ENCODE measurements at places on chromosomes 1 and 21.

DNA sequence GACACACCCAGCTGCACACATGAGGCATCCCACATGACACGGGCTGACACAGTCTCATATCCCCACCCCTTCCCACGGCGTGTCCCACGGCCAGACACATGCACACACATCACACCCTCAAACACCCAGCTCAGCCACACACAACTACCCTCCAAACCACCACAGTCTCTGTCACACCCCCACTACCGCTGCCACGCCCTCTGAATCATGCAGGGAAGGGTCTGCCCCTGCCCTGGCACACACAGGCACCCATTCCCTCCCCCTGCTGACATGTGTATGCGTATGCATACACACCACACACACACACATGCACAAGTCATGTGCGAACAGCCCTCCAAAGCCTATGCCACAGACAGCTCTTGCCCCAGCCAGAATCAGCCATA, 22.6 kb downstream of the PODN start:
- DNase-seq = no peak

- no peak for DNase-seq
These were observed 253.7 kb downstream of the HHAT start for GRCh38 chr1:210582205-210582970.

GRCh38 chr1:208230668-208231529, 13.3 kb downstream of the PLXNA2 start:
- no peak for DNase-seq

DNA sequence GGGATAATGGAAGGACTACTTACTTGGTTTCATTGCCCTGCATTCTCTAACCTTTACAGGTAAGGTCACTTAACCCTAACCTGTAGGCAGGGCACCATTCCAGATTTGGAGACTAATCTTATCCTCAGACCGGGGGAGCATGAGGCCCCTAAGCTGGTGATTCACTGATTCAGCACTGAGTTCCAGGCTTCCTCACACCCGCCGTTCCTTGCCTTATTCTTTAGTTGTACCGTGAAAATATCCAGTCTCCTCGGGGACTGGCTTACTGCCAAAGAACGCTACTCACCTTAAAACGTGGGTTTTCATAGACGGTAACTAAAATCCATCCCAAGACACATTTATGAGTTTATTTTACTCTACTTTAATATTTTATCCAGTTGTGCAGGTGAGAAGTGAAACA, 44.3 kb upstream of the COL24A1 start:
- DNase-seq = no peak

- no peak for DNase-seq
These were observed 1265.3 kb upstream of the ADGRL2 start for GRCh38 chr1:80535466-80535865.

- no peak for DNase-seq
These were observed 32.5 kb downstream of the LRRC3 start for GRCh38 chr21:44487831-44488230.

DNA sequence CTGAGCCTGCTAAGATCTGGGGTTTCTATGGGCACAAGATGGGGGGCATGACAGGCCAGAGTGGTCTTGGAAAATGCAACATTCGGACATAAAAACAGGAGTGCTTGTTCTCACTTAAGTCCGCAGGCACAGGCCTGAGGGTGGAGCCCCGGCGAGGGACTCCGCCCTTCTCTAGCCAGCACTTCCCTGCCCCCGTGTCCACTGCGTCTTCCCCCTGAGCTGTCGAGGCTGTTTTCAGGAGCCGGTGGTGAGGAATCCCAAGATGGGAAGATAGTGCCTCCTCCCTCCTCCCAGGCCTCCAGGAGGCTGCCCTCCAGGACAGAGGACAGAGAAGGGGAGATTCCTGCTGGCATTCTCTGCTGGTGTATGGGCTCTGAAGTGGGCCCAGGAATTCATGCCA, 105.2 kb downstream of the TLR5 start:
- no peak for DNase-seq

- DNase-seq = no peak
These were observed 40.0 kb downstream of the SYNJ1 start for GRCh38 chr21:32687643-32688345.

DNA sequence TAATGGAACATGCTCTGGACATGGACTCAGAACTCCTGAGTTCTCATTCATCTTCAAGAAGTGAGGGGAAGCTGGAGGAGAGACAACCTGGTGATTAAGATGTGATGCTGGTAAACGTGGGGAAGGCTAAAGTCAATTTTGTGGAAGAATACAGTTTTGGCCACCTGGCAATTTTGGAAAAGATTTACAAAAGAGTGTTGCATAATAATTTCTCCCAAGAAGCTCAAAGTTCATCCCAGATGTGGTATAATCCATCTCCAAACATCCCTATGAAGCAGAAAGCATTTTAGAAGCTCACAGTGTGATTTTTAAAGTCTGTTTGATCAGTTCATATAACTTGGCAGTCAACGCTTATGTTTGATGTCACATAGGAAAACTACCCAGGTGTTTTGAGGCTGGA, 208.7 kb downstream of the LMX1A start:
- DNase-seq = no peak

DNA sequence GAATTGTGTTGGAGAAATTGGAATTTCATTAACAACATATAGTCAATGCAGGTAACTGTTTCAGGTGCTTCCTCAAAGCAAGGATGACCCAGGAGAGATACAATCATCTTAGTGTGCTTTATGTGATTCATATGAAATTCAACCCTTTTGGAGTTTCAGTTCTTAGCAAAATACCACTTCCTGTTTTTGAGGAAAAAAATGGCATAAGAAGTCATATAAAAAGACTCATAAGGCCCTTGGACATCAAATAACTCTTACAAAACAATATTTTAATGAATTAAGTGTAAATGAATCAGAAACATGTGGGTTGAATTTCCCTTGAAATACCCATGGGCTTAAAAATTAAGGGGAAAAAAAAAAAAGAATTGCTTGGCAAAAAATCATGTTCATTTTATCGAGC, 926.6 kb downstream of the LTN1 start:
- no peak for DNase-seq

GRCh38 chr1:19010503-19010902, 54.0 kb upstream of the IFFO2 start:
- DNase-seq = no peak

GRCh38 chr1:245156736-245157505, 2.1 kb downstream of the KIF26B start:
- DNase-seq = no peak

- no peak for DNase-seq
These were observed 27.7 kb upstream of the VPS13D start for GRCh38 chr1:12202190-12202497.

DNA sequence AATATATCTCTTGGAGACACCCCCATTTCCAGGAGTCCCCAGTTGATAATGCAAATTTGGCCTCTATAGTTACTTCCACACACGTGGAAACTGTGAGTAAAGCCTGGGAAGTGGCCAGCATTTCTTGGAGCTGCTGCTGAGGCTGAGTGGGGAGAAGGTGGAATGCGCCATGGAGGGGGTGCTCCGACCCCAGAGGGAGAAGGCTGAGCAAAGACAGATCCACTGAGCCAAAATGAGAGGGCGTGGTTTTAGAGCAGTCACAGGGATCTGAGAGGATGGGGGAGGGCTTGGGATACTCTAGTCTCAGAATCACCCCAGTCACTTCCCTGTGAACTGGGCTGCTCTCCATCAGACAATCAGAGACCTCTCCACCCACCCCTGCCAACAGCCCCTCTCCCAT, 38.7 kb downstream of the TRIM62 start:
- DNase-seq = no peak

GRCh38 chr1:42328916-42329496, 6.0 kb downstream of the FOXJ3 start:
- no peak for DNase-seq

DNA sequence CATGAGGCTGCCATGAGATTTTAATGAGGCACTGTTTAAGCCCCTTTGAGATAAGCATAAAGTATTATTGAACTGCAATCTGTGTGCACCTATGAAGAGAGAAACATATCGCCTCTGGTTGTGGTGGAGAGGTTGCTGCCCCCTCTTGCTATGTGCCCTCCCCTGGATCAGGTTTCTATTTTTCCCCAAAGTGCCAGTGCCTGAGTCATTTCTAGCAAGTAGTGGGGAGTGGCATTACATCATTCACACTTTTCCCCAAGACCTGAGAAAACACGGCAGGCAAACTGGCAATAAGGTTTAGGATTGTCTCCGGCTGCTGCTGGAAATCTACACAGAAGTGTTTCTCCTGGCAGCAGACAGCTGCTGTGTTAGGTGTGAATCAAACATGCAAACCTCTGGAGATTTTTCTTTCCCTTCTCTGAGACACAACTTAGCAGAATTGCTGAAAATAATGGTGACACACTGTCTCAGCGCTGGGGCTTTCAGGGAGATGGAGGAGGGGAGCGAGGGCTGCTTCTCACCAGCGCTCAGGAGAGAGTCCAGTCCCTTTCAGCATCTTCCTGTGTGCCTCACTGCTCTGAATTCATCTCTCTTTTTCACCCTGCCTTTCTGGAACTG, 13.7 kb upstream of the RGS16 start:
- DNase-seq = no peak

DNA sequence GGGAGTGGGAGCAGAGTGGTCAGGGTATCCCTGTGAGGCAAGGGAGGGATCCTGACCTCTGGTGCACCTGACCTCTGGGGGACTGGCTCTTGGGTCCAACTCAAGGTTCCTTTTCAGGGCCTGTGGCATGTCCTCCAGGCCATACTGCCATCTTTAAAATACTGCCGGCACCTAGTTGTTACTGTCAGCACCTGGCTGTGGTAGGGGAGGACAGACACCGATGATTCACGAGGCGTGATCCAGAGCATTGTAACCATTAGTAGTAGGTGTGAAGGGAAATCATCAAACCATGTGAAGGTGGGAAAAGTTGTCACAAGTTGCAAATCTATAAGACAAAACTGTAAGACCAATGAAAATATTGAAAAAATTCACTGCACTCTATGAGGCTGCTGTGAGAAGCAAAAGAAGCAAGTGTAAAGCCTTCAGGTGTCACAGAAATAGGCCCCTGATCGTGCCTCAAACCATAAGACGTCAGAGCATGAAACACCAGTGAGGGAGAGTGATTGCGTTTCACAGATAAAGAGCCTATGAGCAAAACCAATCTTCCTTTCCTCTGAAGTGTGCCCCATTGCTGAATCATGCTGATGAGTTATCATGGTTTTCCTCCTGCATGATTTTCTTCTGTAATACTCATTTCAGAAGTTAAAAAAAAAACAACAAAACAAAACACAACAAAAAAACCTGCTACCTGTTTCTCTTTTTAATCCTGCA, 55.3 kb downstream of the CDC7 start:
- DNase-seq = no peak

- DNase-seq = no peak
These were observed 4.2 kb upstream of the KRTAP12-1 start for GRCh38 chr21:44686000-44686781.

DNA sequence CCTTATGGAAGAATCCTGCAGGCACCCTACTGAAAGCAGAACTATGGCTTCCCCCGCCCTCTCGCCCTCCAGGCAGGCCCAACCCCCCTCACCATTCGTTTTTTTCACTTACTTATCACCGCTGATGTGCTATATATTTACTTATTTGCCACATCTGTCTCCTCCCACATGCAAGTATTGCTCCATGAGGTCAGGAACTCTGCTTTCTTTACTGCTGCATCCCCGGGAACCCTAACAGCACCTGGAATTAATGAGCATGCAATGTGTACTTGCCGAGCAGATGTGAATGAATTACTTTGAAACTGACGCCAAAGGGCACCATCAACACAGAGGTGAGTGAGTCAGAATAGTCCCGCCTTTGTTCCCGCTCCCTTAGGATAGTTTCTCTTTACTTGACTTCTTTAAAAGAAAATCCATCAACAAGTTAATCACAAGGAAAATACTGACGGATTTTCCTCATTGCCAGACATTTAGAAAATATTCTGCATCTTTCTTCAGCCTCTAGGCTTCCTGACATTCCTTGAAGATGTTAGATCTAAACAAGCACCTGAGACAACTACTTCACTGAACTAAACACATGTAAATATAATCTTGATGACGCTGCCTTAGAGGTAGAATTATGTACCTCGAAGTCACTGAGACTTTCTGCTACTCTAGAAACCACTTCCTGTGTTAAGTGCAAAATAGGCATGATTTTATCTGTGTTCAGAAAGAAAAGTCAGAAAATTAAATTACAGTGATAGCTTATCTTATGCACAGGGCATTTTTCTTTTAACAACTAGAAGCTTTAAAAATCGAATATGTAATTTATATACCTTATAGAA, 17.5 kb upstream of the RAB4A start:
- DNase-seq = no peak

DNA sequence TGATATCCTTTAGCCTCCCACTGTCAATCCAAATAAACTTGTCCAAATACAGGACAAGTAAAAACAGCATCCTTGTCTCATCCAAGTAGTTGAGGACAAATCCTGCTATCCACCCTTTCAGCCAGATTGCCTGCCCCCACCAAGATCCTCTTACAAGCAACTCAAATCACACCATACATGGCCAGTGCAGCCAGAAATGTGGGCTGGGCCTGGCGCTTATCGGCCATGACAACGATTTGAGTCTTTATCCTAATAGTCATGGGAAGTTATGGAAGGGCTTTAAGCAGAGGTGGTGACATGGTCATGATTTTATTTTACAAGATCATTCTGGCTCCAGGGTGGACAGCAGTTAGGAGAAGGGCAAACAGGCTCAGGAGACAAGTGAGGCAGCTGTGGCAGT, 6.3 kb downstream of the GPA33 start:
- no peak for DNase-seq

DNA sequence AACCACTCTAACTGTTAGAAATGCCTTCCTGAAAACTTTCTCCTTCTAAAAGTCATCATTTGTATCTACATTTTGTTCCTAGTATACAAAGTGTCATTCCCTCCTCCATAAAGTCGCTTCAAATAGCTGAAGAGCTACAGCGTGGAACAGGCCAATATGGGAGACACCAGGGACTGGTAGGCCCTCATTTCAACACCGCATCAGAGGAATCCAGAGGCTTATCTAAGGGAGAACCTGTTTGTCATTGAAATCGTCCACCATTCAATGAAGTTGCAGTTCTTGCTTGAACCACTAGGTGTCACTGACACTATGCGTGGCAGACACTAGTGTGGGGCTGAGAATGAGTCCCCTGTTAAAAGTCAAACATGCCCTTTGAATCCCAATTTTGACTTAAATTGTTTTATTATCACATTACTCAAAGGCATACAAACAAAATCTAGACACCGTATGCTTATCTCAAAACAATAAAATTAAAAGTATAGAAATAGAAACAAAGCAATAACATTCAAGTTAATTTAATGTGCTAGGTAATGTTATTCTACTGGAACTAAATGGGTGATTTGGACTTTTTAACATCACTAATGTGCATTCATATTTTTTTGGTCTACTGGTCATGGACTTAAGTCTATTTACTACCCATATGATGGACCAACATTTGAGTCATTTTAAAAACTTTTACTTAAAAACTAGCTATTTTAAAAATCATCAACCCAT, 182.3 kb downstream of the FCRL5 start:
- no peak for DNase-seq

Data from omental fat pad (tissue), 4 donors.